ENCODE measurements at places on chromosomes 1 and 21.
A peak's percentile ranks its signal among the peaks of the same experiment; 100 is the strongest.

GRCh38 chr1:29669158-29669871 lies 433.0 kb downstream of the PTPRU start:
- no peak for DNase-seq

DNA sequence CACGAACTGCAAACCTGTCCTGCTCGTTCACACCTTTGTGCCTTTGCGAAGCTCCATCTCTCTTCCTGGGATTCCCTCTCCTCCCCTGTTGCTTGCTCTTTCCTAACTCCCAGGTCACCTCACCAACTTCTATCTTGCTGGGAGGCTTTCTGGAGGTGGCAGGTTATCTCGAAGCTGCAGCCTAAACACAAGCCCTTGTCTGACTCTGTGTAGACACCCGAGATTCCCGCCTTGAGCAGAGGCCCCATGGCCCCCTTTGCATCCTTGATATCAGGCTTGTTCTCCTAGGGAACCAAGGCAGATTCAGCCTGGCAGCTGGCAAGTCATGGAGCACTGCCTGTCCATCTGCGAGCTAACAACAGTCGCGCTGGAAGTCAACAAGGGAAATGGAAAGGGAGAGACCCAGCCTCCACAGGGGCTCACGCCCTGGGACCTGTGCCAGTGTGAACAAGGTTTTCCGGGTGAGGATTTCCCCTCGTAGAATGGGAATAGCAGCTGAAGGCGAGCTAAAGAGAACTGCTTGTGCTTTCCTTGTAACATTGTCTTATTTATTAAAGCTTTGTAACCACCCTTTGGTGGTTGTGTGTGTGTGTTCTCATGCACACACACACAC lies 109.5 kb upstream of the JUN start:
- no peak for DNase-seq

DNA sequence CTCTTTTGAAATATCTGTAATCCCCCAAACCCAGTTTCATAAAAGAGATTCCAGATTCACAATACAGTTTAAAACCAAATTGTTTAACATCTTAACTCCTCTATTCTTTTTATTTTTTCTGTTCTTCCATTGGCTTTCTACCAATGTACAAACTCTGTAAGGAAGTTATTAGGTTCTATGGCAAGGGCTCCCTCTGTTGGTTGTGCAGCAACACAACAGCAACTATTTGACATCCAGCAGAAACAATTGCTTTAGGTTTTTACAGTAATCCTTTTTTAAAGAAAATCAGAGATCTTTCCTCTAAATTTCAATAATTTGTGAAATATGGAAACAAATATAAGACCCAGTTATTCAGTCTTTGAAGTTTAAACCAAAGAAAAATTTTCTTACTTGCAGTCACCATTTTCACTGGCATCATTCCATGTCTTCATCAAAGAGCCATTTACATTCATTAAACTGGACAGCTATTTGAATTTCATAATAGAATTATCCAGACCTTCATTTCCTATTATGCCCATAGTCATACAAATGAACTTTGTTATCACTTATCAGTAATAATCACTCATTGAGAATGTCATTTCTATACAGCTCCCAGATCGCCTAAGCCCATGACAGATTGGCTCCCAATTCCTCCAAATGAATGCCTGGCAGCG lies 46.5 kb upstream of the RNF11 start:
- DNase-seq: no peak

- no peak for DNase-seq
Measured at GRCh38 chr1:101022294-101022693, 3.3 kb downstream of the DPH5 start.

- no peak for DNase-seq
Measured at GRCh38 chr1:234913771-234914170, 214.9 kb downstream of the TOMM20 start.

GRCh38 chr1:159647616-159648015 lies 60.0 kb downstream of the APCS start:
- no peak for DNase-seq

- no peak for DNase-seq
Measured at GRCh38 chr1:109156916-109157385, 43.0 kb downstream of the ELAPOR1 start.

DNA sequence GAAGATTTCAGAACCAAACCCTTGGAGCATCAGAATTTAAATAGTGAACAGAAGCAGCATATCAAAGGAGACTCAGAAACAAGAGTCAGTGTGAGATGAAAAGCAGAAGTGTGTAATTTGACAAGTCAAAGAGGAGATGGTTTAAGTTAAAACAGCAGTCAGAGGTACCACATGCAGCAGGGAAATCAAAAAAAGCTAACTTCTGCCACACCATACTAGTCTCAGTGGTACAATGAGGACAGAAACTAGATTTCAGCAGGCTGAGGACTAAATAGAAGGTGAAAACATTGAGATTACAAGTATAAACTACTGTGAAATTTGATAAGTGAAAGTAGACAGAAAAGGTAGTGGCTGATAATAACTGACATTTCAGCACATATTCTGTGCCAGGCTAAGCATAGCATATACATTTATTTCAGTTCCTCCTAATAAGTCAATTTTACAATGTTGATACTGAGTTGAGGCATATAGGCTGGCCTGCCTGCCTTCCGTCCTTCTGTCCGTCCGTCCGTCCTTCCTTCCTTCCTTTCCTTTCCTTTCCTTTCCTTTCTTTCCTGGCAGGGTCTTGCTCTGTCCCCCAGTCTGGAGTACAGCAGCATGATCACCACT lies 12.6 kb downstream of the SUCO start:
- DNase-seq: no peak

- no peak for DNase-seq
Measured at GRCh38 chr1:157252473-157252872, 114.3 kb upstream of the ETV3 start.

- peak; percentile 59 for DNase-seq
Measured at GRCh38 chr1:150268340-150268704, 494 bp downstream of the APH1A start.

- DNase-seq: no peak
Measured at GRCh38 chr1:113931451-113931851, 2.3 kb downstream of the HIPK1 start.
